SW480 (cell line): ENCODE measurements at places on chromosomes 2 and 18.
A peak's percentile ranks its signal among the peaks of the same experiment; 100 is the strongest.

GRCh38 chr2:197675711-197676188, 363 bp upstream of the RFTN2 start:
- DNase-seq, result no peak

- no peak for DNase-seq
These were observed 2.9 kb downstream of the SPTBN1 start for GRCh38 chr2:54459037-54459441.

- peak; percentile 58 for DNase-seq
These were observed 29.6 kb upstream of the ENOSF1 start for GRCh38 chr18:741931-742512.

- no peak for DNase-seq
These were observed 51.4 kb upstream of the TRIB2 start for GRCh38 chr2:12665334-12665733.

GRCh38 chr2:136205615-136206014, 87.7 kb upstream of the CXCR4 start:
- DNase-seq, result no peak

- DNase-seq, result no peak
These were observed 399.0 kb upstream of the HNRNPA3 start for GRCh38 chr2:176813621-176814049.
